Activated T-helper 2 cell treated with anti-CD3 and anti-CD28 coated beads, Interferon-gamma antibody, Interleukin-2, Interleukin-4, amounts not matched to agents 10 μg/mL and 5 μg/mL and 100 μg/mL, durations not matched to agents 14 hours and 24 hours and 36 hours (primary cell): ENCODE measurements at places on chromosomes 6 and 20.

- DNase-seq, result no peak
Observed at GRCh38 chr6:155968921-155969320, 513.3 kb upstream of the NOX3 start.

DNA sequence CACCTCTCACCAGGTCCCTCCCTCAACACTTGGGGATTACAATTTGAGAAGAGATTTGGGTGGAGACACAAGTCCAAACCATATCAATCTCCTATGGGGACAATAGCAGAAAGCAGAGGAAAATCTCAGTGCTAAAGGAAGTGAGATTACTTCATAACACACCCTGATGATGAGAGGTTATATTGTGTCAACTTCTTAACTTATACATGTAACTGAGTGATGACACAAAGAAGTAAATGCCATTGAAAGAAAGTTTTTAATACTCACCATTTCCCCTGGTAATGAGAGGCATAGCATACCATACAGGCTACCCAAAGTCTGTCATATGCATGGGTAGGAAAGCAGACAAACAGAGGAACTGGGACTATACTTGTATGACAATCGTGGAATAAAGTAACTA, 137.2 kb downstream of the MMUT start:
- DNase-seq, result no peak

- no peak for DNase-seq
Observed at GRCh38 chr6:50966986-50967385, 148.3 kb downstream of the TFAP2B start.

DNA sequence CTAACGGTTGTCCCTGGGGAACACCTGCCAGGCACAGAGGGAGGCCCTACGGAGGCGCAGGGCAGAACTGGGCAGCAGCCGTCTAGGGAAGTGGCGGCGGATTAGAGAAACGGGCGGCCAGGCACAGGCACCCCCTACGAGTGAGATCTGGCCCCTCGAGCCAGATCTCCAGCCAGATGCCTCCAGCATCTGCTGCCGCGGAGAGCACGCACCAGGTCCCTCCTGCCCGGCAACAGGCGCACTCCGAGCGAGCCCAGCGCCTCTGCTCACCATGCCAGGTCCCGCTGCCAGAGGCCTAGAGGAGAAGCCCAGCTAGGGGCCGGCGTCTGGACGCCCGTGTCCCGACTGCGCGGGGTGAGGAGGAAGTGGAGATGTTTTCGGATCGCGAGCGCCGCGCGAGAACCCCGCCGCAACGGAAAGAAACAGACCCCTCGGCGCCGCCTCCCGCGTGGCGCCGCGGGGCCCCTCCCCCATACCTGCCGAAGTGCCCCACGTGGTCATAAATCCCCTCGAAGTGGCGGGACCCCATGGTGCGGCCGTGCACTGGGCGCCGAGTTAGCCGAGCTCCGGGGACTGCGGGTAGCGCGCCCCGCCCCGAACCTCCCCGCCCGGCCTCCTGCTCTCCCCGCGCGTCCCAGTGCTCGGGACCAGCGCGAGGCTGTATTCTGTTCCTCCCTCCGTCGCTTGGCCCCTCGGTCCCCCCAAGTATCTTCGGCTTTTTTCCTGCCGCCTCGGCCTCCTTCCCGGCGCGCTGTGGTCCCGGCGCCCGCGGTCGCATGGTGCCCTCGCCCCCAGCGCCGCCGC, at the start of gene SLC22A16:
Gene SLC22A16, minus strand, starts transcription at position 568 of the 804 bp plus-strand sequence. Its CDS starts 39 bp downstream, at position 529.
- DNase-seq, result no peak

DNA sequence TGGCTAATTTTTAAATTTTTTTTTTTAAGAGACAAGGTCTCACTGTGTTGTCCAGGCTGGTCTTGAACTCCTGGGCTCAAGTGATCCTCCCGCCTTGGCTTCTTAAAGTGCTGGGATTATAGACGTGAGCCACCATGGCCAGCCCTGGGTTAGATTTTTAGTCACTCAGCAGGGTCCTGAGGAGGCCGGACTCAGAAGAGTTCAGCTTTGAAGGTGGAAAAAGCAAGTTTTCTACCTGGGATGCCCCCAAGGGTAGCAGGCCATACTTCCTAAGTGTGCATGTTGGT, 44.2 kb downstream of the FGD2 start:
- DNase-seq, result no peak

DNA sequence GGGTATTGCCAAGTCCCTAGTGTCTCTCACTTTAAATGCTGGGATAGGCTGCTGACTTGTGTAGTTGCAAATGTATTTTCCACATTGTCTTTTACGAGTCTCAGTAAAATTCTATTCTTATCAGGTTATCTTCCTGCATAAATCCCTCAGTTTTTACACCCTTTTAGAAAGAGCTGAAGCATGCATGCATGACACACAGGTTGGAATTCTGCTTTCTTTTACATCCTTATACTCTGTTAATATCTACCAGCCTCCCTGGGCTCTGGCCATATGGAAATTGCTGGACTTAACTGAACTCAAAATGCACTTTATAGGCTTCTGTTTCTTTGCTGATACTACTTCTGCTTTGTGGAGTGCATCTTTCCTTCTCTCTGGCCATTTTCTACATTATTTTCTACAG, 477.4 kb downstream of the FRK start:
- DNase-seq, result no peak

DNA sequence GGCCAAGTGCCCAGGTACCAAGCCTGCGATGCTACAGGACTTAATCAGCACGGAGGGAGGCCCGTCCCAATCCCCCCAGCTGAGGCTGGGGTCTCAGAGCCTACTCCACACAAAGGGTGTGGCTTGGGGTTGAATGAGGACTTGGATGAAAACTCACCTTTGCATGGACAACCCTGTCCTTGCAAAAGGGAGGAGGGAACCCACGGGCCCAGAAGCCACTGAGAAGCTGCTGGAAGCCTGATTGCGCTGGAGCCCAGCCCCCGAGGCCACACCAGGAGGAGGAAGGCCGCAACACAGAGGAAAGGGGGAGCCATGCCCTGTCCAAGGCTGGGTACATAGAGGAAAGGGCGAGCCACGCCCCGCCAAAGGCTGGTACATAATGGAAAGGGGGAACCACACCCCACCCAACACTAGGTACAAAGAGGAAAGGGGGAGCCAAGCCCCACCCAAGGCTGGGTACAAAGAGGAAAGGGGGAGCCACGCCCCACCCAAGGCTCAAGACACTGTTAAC, 158.8 kb downstream of the DLL1 start:
- DNase-seq, result no peak

DNA sequence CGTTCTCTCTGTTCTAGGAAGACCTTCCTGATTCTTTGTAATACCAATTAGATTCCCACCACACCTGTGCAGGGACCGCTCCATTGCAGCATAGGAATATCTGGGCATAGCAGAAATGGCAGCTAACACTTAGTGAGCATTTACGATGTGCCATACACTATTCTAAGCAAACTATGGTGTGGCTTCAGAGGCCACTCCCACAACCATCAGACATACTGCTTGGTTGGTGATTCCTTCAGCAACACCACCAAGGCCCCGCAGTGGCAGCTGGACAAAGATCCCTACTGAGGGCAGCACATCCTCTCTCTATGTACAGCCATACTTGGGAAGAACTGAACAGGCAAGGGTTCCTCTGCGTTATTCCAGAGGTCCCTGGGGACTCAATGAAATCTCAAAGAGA, 6.2 kb downstream of the KCNK5 start:
- no peak for DNase-seq

- no peak for DNase-seq
Observed at GRCh38 chr6:16375843-16376242, 137.5 kb downstream of the GMPR start.

GRCh38 chr6:146587459-146587858, 11.3 kb upstream of the ADGB start:
- DNase-seq, result no peak

GRCh38 chr20:2109425-2110210, 8.0 kb downstream of the STK35 start:
- DNase-seq, result no peak

- DNase-seq, result no peak
Observed at GRCh38 chr6:68247782-68248181, 387.3 kb upstream of the ADGRB3 start.

- no peak for DNase-seq
Observed at GRCh38 chr6:1946583-1946982, 298.8 kb downstream of the GMDS start.

DNA sequence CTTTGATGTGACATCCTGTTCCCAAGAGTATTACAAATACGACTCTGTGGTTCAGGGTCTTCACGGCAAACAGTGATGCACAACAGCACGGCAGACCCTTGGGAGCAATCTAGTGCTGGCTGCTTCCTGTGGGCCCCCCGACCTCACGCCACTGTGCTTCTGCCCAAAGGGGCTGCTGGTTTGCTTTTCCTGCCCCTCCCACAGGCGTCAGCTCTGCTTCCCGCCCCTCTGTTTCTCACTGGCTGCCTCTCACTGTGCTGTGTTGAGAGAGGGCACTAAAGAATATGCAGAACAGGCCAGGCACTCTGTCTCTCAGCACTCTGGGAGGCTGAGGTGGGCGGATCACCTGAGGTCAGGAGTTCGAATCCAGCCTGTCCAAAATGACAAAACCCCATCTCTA, 554.5 kb upstream of the AGPAT4 start:
- DNase-seq, result no peak

DNA sequence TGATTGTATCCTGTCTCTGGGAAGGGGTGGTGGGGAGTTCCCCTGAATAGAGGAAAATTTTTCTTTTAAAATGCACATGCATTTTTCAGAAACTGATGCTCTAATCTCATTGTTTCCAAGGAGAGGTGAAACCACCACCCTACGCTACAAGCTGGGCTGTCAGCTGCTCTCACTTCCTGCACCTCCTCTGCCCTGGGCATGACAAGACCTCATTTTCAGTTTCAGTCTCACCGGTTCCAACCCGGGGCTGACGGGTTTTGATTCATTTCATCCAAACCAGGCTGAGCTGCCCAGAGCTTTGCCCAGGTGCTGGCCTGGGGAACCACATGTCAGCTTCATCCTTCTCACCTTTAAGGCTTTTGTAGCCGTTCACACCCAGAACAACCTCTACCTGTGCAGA, 99.7 kb downstream of the EYA2 start:
- DNase-seq, result peak; percentile 74

GRCh38 chr20:58342104-58342945, 32.8 kb downstream of the RAB22A start:
- DNase-seq, result no peak

- no peak for DNase-seq
Observed at GRCh38 chr6:79621579-79621978, 9.6 kb upstream of the SH3BGRL2 start.

DNA sequence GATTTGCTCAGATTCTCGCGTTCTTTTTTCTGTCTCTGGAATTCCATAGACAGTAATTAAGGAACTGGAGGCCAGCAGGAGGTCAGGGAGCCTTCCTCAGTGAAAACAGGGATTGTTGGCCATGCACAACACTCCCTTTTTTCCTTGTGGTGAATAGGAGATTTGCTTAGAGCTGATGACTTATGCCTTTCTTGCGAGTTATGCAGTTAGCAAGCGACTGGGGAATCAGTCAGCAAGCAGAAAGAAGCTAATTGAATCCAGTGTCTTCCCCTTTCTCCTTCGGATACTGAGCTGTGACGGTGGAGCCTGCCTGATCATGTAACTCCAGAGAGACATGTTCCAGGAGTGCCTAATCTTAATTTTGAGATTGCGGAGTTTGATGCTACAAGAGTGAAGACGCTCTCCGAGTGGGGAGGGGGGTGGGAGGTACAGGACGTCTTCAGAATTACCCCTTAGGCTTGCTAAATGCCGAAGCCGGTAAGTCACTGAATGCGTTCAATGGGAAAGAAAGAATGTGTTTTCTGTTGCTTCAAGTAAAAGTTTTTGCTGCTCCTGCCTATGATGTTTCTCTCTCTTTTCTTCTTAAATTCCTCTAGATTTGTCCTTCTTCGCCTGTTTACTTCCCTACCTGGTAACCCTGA, 165.9 kb downstream of the SASH1 start:
- no peak for DNase-seq

DNA sequence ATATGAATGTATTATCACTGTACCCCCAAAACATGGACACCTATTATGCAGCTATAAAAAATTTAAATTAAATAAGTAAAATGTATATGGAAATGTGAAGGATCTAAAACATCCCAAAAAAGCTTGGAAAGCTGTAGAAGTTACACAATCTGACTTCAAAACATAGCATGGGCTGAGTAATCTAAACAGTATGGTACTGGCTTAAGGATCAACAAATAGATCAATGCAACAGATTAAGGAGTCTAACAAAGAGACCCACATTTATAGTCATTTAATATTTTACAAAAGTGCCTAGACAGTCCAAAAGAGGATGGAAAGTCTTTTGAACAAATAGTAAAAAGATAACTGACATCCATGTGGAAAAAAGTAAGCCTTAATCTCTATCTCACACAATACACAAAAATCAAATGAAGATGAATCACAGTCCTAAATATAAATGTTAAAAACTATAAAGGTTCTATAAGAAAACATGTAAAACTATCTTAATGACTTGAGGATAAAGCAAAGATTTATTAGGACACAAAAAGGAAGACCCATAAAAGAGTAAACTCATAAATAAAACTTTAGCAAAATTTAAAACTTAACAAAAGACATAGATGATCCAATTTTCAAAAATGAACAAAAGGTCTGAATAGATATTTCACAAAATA, 46.8 kb downstream of the RANBP9 start:
- DNase-seq, result no peak

- DNase-seq, result no peak
Observed at GRCh38 chr6:4682431-4683097, 93.6 kb upstream of the CDYL start.

DNA sequence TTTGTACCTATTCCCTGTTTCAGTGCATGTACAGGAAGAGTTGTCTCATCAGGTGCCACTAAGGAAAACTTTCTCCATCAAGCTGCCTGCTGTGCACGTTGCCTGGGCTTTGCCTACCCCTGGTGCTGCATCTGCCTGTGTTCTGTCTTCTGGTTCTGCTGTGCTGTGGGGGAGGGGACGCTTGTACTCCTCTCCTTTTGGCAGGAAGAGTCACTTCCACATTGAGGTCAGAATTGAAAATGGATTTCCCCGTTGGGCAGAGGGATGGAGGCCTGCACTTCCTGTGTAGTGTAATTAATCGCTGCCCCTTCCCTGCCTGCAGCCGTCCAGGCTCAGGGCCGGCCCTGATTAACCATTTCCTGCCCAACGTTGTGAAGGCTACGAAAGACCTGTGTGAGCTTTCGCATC, 153.3 kb downstream of the SCML4 start:
- DNase-seq, result no peak

DNA sequence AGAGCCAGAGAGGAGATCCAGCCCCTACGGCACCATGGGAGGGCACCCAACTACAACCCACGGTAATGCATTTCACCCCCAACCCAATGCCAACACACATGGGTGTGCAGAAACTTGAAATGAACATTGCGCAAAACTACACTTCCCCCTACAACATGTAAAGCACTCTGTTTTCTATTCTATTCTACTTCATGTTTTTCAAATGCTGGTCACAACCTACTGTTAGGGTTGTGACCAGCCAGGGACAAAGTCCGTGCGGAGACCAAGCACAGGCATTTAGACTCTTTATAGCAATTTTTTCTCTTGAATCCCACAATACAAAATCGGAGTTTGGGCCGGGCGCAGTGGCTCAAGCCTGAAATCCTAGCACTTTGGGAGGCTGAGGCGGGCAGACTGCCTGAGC, 90.6 kb downstream of the MRPL14 start:
- DNase-seq, result no peak
